ENCODE measurements at places on chromosomes 12 and 14. TPM values are rescaled to one million over a fixed set of nuclear protein-coding genes. Genes with fewer than 3 reads are reported as not detected.

- no peak for DNase-seq
Observed at GRCh38 chr12:76704693-76705092, 59.2 kb upstream of the ZDHHC17 start.

DNA sequence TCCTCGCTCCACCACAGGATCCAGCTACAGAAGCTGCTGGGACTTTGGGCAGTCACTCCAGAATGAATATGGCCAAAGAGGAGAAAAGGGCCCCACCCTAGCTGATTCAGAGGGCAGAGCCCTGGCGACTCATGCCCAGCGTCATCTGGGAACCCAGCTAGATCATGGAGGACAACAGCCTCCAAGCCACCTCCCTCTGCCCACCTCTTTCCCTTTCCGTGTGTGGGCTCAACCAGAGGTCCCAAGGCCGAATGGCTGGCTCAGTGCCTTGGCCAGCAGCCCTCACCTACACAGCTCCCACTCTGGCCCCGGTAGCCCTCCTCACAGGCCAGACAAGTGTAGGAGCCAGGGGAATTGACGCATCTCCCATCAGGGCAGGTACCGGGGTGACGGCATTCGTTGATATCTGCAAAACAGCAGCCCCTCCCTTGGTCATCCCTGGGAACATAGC, 17.4 kb downstream of the ISCA2 start:
- DNase-seq, result peak; percentile 73

DNA sequence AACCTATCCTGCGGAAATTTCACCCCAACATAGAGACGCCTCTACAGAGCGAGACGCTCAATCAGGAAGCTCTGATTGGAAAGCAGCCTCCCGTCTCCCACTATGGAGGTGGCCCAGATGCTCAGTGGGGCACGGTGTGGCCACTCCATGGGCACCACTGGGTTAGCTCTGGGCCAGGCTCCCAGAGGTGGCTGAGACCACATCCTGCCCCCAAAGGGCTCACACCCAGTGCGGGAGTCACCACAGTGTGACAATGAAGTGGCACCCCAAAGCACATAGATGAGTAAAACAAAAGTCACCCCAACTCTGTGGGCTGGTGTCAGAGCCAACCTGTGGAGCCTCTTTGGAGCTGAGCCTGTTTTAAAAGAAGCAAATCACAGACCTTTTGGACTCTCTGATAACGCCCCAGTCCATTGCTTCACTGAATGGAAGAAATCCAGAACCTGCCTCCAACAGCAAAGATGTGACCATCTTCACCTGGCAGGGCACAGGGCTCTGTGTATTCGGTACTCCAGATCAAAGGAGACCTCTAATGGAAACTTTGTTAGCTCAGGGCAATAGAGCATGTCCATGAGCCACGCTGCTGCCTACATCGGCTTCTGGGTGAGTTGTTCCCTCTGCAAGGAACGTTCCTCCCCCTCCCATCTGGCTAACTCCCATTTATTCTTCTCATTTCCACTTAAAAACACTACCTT, 19.6 kb downstream of the CLMN start:
- DNase-seq, result no peak

DNA sequence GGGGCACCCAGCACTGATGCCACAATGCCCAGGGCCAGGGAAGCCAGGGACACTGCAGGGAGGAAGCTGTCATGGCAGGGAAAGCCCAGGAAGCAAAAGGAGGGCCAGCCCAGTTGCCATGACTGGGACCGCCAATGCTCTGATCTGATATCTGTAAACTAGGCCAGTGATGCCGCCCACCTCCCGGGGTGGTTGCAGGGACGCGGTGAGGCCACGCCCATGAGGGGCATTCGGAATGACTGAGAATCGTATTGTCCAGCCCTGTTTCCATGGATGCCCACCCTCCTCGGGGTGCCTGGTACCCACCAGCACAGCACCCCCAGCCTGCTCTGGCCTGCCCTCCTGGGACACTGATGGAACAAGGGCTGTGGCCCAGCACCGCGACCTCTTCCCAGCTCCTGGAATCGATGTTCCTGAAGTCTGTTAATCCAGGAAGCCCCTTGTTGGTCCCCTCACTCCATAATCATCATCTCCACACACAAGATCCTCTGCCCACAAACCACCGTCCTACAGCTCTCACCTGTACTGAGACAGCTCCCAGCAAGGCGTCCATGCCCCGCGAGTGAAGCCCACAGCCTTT, 48.7 kb downstream of the CHGA start:
- no peak for DNase-seq

DNA sequence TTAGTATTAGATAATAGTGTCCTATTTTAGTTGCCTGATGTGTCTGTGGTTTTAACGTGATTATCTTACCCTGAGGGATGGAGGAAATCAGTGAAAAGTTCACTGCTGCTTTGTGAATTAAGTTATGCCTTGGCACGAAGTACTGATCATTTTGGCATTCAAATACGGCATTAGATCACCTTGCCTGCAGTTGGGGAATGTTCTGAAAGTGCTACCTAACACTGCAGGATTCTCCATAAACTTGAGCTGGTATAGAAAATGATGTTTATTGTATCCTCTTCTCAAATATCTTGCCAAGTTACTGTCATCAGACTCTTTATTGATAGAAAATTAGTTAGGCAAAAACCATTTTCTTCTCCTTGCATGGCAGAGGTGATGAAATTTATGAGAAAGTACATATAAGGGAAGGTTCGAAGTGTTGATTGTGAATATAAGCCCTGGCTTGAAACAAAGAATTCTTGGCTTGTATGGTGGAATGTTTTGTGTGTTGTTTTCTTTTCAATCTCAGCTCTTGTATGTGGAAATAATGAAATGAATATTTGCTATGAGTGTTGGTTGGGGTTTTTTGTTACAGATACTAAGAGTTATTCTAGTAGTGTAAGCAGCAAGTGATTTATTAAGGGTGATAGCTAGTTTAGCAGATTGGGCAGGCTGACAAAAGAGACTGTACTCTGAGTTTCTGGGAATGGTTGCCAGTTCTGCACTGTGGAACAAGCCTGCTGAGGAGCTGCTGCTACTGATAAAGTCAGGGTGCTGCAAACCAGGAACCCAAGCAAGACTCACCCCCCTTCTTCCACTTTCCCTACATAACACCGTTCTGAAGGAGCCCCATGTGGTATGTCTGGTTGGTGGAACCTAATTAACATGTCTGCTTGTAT, 448.3 kb downstream of the PCNX1 start:
- no peak for DNase-seq

DNA sequence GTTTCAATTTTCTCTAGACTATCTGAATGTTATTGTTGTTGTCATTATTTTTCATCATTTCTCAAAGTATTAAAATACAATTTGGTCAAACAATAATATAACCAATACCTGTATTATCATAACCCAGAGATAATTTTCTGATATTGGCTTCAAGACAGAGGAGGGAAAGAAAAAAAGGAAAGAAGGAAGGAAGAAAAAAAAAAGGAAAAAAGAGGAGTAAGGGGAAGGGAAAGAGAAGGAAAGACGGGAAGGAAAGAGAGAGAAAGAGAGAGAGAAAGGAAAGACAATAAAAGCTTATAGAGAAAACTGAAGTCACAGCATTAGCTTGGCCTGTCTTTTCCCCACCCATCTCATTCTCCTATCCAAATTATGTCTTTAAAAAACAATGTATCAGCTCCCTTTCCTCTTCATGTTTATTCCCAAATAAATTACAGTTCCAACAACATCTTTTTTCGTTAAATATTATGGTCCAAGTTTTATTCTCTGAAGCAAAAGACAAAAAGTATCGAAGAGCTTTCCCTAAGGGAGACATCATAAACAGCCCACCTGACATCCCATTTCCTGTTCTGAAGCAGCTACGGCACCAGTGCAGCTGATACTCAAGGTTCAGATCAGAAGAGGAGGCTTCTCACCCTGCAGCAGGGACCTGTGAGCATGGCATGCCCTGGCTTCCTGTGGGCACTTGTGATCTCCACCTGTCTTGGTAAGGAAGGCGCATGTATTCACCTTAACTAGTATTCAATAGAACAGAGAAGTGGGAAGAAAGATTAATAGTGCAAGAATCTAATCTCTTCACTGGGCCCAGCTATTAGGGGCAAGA, 308.3 kb downstream of the DAD1 start:
- no peak for DNase-seq

GRCh38 chr12:55757701-55758100, 14.8 kb downstream of the GDF11 start:
- no peak for DNase-seq

RNASE7 gene
- total RNA-seq, result not detected

CD163 gene
- total RNA-seq, result not detected

KITLG gene
- total RNA-seq, result 4.7 TPM

All from RPMI7951 (cell line).